ELF-1 (cell line): ENCODE measurements at places on chromosomes 7 and 10.
A peak's percentile ranks its signal among the peaks of the same experiment; 100 is the strongest.

- no peak for DNase-seq
Observed at GRCh38 chr10:132489704-132490534, 47.7 kb upstream of the INPP5A start.

DNA sequence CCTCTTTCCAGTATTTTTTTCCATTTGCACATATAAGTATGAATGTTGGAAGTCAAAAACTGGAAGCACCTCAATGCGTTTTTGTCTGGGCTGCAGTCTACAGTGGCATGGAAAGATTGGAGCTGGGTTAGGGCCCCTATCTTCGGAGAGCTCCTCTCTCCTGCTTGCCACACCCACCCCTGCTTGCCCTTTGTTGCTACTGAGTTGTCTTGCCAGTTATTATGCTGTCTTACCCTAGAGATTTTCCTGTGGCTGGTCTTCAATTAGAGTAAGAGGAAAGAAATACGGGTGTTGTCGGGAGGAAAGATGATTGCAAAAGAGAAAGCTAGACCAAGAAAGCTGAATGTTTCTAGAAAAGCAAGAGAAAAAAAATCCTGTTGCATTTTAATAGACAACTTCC is 228.9 kb upstream of the CELF2 start:
- no peak for DNase-seq

DNA sequence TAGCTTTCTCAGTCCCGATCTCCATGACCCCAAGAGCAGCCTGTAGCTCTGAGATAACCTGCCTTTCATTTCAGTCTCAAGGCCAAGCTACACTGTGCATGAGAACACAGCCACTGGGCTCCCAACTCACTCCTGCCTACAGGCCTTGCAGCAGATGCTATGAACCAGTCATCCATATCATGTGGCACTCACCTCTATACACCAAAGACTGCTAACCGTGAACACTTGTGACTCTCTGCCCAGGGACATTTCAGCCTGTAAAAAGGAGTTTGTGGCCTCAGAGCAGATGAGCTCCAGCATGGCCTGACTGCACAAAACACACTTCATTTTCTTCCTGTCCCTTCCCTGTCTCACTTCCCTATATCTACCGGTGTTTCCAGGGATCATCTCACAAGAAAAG is 56.9 kb upstream of the NPY start:
- DNase-seq: no peak

- no peak for DNase-seq
Observed at GRCh38 chr7:139915268-139915863, 86.3 kb downstream of the TBXAS1 start.

DNA sequence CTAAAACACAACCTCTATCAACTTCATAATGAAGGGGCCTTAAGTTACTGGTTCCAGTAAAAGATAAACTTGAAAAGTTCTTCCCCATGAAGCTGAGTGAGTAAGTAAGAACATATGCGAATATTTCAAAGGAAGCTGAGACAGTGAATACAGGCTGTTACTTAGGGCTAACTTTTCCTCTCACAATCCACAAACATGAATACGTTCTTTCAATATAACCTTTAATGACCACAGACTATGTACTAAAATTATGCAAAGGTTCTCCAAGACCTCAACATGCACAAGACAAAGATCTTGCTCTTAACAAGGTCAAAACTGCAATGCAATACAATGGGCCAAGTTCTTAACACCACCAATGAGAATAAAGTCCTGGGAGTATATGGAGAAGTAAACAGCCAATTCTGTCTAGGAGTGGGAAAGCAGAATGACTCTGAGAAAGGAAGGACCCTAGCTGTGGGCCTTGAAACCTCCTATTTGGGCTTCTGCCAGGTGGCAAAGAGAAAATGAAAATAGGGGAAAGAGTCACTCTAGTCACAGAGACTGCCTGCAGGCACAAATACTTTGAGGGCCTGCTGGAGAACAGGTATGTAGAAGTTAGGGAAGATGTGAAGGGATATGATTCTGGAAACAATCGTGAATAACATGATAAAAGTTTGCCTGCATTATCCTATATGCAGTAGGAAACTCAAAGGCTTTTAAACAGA is 43.7 kb downstream of the OSBPL3 start:
- peak; percentile 24 for DNase-seq

- DNase-seq: no peak
Observed at GRCh38 chr10:57897611-57898010, 370.1 kb downstream of the IPMK start.

DNA sequence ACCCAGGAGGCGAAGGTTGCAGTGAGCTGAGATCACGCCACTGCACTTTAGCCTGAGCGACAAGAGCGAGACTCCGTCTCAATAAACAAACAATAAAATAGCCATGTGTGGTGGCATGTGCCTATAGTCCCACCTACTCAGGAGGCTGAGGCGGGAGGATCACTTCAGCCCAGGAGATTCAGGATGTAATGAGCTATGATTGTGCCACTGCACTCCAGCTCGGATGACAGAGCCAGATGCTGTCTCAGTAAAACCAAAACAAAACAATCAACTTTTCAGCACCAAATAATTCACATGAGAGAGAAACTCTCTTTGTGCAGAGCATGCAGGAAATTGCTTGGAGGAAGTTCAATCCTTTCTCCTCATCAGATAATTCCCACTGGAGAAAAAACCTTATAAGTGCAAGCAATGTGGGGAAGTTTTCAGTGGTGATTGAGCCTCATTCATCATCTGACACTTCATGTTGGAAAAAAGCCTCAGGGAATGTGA is 13.4 kb upstream of the FIS1 start:
- no peak for DNase-seq

GRCh38 chr7:130838738-130839137 is 104.7 kb upstream of the KLF14 start:
- DNase-seq: no peak

DNA sequence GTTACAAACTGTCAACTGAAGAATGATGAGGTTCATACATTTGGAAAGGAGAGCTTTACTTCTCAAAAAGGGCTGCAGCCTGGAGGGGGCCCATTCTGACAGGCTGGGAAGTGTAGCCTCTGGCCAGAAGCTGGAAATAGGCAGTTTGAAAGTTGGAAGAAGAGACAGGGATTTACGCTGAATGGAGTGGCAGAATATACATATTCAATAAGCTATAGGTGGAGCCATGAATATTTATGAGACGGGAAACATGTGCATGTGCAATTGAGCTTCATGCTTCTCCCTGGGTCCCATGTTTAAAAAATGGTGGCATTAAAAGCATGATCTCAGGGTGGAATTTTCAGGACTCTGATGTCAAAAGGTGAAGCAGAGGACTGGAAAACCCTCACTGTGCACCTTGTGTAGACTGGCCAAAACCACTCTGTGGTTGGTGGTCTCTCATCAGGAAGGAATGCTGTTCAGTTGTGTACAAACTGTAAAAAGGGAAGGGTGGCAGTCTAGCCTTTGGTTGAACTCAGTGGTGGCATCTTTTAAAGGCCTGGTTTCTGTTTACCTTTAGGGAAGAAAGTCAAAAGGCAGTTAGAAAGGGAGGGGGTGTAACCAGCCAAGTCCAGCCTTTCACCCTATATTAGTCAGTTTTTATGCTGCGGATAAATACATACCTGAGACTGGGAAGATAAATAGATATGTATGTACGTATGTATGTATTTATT is 7.2 kb upstream of the ACTR3B start:
- no peak for DNase-seq

- no peak for DNase-seq
Observed at GRCh38 chr10:23088609-23089008, 6.8 kb upstream of the MSRB2 start.

DNA sequence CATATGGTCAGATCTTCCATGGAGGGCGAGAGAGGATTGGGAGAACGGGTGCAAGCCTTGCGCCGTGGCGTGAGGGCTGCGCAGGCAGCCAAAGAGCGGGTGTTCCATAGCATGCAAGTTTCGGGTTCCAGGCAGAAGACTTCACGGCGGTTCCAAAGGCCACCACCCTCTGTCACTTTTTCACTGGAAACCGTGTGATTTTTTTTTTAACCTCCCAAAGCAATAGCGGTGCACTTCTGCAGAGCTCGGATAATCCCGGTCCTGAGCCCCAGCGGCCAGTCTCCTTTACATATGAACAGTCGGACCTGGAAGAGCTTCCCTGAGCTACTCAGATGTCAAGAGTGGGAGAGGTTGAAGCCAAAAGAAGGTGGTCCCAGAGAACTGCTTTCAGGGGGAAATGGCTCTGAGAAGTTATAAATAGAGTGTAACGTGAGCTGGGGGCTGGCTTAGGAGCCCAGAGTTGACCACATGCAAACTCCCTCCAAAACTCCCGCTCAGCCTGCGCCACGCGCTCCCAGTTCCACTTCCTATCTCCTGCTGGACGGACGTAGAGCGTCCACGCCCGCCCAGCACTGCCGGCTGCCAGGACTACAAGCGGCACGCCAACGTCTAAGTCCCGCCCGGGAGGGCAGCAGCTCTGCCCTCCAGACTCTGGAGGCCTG is at the start of gene MEOX2:
Gene MEOX2, minus strand, starts transcription at position 389 of the 662 bp plus-strand sequence. Its CDS starts 281 bp downstream, at position 108.
- peak; percentile 71 for DNase-seq

DNA sequence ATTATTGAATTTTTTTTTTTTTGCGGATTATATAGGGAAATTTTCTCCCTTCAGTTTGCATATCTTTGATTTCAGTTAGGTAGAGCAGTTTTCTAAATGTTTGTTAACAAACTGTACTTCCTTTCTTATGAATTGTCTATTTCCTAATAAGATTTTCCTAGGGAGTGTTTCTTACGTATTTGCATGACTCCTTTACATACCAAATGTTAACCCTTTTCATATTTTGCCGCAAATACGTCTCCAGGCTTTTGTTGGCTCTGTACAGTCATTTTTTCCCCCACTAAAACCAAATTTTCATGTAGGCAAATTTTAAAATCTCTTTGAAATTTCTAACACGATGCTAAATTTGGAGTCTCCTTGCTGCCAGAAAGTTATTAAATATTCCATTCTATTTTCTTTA is 1.9 kb upstream of the FRAT2 start:
- DNase-seq: no peak

DNA sequence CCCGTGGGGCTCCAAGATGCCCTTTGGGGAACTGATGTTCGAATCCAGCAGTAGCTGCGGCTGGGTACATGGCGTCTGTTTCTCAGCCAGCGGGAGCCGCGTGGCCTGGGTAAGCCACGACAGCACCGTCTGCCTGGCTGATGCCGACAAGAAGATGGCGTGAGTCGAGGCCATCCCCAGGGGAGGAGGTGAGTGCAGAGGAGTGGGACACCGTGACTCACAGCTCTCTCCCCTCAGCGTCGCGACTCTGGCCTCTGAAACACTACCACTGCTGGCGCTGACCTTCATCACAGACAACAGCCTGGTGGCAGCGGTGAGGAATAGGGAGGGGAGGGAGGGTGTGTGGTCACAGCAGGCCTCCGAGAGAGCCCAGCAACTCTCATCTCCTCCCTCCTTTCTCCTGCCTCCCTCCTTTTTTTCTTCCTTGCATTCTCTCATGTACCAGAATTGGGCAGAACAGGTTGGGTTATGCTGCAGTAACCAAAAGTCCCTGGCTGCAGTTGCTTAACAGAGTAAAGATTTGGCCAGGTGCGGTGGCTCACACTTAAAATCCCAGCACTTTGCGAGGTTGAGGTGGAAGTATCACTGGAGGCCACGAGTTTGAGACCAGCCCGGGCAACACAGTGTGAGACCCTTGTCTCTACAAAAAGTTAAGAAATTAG is 16.5 kb downstream of the ARPC1B start:
- no peak for DNase-seq

DNA sequence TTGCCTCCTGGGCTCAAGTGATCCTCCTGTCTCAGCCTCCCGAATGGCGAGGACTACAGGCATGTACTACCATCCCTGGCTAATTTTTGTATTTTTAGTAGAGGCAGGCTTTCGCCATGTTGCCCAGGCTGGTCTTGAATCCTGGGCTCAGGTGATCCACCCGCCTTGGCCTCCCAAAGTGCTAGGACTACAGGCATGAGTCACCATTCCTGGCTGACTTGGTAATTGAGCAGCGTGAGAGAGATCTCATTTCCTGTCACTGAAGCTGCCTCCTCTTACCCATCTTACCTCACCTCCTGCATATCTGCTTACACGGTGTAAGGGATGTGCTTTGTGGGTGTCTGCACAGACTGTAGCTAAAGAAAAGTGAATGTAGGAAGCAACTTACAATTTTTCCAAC is 9.7 kb downstream of the IFIT3 start:
- peak; percentile 17 for DNase-seq

- DNase-seq: no peak
Observed at GRCh38 chr10:110881905-110882304, 10.2 kb downstream of the PDCD4 start.

DNA sequence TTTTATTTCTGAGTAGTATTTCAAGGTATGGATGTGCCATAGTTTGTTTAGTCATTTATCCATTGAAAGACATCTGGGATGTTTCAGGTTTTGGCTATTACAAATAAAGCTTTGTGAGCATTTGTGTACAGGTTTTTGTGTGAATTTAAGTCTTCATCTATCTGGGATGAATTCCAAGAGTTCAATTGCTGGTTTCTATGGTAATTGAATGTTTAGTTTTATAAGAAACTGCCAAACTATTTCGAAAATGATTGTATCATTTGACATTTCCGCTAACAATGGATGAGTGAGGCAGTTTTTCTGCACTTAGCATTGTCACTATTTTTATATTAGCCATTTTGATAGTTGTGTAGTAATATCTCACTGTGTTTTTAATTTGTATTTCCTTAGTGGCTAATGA is 99.4 kb downstream of the WDFY4 start:
- no peak for DNase-seq

- peak; percentile 78 for DNase-seq
Observed at GRCh38 chr7:37052705-37053104, 328.4 kb upstream of the AOAH start.

- DNase-seq: no peak
Observed at GRCh38 chr10:123993534-123994416, 99.6 kb downstream of the CHST15 start.

- DNase-seq: no peak
Observed at GRCh38 chr7:129436335-129436923, 2.2 kb downstream of the STRIP2 start.

DNA sequence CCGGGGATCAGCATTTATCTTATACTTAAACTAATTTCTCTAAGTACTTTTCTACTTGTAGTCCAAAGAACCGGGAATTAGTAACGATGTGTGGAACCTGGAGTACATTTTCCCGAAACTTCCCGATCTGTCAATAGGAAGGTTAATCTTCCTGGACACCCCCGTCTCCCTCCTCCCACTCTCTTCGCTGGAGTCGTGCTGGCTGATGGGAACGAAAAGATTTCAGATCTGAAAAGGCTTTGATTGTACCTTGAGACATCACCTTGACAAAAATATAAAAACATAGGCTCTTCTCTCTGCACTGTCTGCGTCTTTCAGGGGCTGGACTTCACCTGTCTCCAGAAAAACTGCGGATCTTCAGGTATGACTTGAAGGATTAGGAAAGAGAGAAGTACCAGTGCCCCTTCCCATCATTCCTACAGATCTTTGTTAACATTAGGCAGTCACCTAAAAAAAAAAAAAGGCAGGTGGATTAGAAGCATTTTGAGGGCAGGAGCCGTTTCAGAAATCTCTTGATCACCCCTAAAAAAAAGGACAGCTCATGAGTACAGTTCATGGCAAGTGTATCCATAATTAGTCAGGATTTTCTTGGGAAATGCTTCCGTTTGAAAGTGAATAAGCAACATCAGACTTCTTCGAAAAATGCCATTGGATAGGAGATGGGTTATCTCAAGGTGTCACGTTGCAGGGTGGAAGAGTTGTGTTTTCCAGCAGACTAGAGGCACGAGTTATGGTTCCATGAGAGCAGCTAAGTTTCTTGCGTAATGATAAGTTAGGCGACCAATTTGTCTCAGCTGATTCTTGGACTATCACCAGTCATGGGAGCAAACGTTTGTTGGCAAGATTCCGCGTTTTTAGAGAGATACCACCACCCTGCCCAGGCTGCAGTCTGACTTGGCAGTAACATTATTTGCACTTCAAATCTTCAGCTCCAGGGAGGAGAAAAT is 7.8 kb upstream of the BAMBI start:
- no peak for DNase-seq
